ENCODE measurements at places on chromosomes 1 and 21. TPM values are rescaled to one million over a fixed set of nuclear protein-coding genes. Genes with fewer than 3 reads are reported as not detected.

Gene OR2T35
- not detected for polyA plus RNA-seq

Gene LCE1C
- polyA plus RNA-seq = not detected

Gene SLC5A3
- polyA plus RNA-seq = 8.1 TPM

Gene KRTAP10-2
- not detected for polyA plus RNA-seq

Gene TMEM82
- polyA plus RNA-seq = 14.7 TPM

Gene TNFSF18
- polyA plus RNA-seq = not detected

Gene LCE6A
- not detected for polyA plus RNA-seq

Gene RNU1-4
- polyA plus RNA-seq = not detected

Gene LSS
- polyA plus RNA-seq = 131 TPM

Gene MRPL37
- 91.6 TPM for polyA plus RNA-seq

Gene FMOD
- 161 TPM for polyA plus RNA-seq

Gene CCDC185
- polyA plus RNA-seq = not detected

Gene GSTM5
- polyA plus RNA-seq = 1.6 TPM

Gene OR2T33
- not detected for polyA plus RNA-seq

Gene WNT3A
- polyA plus RNA-seq = not detected

Gene NR0B2
- 68.1 TPM for polyA plus RNA-seq

Gene OR14K1
- not detected for polyA plus RNA-seq

Gene SPRR2D
- not detected for polyA plus RNA-seq

Gene MFAP2
- 540 TPM for polyA plus RNA-seq

Gene SMPDL3B
- 11.2 TPM for polyA plus RNA-seq

Gene ABL2
- 8.6 TPM for polyA plus RNA-seq

Gene SH3BGR
- 2.5 TPM for polyA plus RNA-seq

Gene C1orf185
- polyA plus RNA-seq = not detected

Gene PLEKHA6
- polyA plus RNA-seq = 12.4 TPM

Gene BATF3
- polyA plus RNA-seq = 3.5 TPM

Gene MAST2
- polyA plus RNA-seq = 33.5 TPM

Gene PKP1
- polyA plus RNA-seq = 0.04 TPM

Gene HES3
- polyA plus RNA-seq = not detected

Gene STUM
- polyA plus RNA-seq = 0.06 TPM

Gene ANGPTL1
- 28.5 TPM for polyA plus RNA-seq

Gene NUF2
- polyA plus RNA-seq = 2.6 TPM

Gene LIPI
- not detected for polyA plus RNA-seq

Gene S100A2
- polyA plus RNA-seq = 6.9 TPM

Gene CFAP141
- polyA plus RNA-seq = not detected
